ENCODE measurements at places on chromosomes 2 and 18.

DNA sequence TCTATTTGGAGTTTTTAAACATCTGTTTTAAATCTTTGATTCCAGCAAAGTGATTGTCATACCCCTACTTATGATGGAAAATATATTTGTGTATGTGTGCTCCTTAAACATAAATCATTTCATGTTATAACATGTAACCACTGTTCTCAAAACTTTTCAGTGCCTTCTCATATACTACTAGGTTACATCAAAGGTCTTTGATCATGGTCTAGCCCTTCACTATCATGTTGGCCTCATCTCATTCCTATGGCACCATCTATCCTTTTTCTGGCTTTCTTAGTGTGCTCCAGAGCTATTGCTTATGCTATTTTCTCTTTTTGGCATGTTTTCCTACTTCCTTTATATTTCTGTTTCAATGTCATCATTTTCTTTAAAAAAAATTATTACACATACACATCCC, 367.9 kb upstream of the SLC39A10 start:
- no peak for DNase-seq

- DNase-seq, result no peak
These were observed 1.2 kb downstream of the RAPH1 start for GRCh38 chr2:203533676-203534591.

GRCh38 chr2:205372141-205372540, 310.2 kb upstream of the NRP2 start:
- no peak for DNase-seq

GRCh38 chr18:7038330-7038851, 79.2 kb downstream of the LAMA1 start:
- peak; percentile 72 for DNase-seq

GRCh38 chr2:222736301-222736700, 64.8 kb downstream of the MOGAT1 start:
- no peak for DNase-seq

- no peak for DNase-seq
These were observed 231.8 kb downstream of the ETAA1 start for GRCh38 chr2:67628892-67629291.

DNA sequence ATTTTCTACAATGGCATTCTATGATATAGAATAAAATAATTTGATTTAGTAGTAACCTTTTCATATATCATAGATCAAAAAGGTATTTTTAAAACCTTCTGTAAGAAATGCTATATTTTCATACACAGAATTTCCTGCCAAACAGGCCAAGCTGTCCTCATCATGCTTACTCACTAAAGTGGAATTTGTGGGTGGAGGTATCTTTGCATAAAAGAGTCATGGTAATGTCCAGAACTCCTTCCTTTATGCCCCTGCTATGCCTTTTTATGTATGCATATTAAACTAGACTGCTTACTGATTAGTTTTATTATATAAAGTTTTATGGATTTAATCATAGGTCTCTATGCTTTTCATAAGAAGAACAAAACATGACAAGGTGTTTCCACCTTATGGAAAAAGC, 27.5 kb upstream of the MARCHF7 start:
- no peak for DNase-seq

DNA sequence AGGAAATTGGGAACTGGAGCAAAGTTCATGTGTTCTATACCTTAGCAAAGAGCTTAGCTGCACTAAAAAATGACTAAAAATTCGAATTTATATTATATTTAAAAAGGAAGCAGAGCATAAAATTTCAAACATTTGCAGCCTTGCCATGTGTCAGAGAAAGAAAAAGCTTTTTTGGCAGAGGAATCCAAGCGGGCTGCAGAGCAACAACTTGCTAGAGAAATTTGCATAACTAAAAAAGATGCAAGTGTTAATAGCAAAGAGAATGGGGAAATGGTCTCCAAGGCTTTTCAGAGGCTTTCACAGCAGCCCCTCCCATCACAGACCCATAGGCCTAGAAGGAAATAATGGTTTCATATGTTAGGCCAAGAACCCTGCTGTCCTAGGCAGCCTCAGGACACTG, 1315.9 kb downstream of the DSC3 start:
- no peak for DNase-seq

DNA sequence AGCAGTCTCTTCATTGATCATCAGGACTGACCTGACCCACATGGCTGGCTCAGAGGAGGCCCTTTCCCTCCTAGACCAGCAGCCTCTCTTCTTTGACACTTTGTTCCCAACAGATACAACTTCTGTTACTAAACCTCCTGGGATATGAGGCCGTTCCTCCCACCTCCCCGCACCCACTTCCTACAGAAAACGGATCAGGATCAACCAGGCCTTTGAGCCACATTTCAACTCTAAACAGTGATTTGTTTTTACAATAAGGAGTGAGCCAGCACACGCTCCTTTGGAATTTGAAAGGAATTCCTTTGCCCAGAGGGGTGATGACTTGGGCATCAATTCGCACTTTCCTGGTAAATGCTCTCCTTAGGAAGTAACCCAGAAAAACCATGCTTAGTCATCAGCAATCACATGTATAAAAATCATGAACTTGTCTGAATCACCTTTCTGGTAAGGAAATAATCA, 180.4 kb downstream of the FAM124B start:
- no peak for DNase-seq

- no peak for DNase-seq
These were observed 57.7 kb upstream of the SCN9A start for GRCh38 chr2:166433457-166433856.

DNA sequence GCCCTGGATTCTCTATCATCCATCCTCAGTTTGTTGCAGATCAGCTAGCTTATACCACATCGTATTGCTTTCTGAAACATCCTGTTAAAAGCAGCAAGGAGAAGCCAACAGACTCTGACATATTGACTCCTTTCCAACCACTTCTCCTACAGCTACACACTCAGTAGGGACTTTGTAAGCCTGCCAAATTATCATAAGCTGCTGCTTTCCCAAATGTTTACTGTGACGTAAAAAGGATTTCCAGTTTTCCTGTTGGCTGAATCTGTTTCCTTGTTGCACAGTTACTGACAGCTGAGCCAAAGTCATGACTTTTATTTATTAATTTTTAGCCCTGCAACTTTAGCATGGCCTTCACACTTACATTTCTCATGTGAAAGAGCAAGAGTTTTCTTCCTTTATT, 294.3 kb downstream of the KCNJ3 start:
- peak; percentile 25 for DNase-seq

DNA sequence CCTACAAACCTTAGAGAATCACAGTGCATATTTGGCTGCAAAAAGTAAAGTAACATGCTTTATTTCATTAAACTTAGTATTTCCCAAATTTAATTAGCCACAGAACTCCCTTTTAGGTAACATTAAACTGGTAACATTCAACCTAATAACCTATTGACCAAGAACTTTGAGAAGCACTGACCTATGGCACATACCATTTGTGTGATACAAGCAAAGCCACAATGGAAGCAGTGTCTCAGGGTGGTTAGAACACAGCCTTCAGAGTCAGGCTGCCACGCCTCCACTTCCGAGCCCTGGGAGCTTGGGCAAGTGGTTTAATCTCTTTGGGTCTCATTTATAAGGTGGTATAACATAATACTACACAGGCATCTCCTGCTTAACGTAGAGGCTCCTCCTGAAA, 301.4 kb downstream of the PDE11A start:
- DNase-seq, result no peak

GRCh38 chr2:70561893-70562292, 8.3 kb upstream of the TGFA start:
- DNase-seq, result no peak

- no peak for DNase-seq
These were observed 21.1 kb downstream of the TET3 start for GRCh38 chr2:74005786-74006185.

DNA sequence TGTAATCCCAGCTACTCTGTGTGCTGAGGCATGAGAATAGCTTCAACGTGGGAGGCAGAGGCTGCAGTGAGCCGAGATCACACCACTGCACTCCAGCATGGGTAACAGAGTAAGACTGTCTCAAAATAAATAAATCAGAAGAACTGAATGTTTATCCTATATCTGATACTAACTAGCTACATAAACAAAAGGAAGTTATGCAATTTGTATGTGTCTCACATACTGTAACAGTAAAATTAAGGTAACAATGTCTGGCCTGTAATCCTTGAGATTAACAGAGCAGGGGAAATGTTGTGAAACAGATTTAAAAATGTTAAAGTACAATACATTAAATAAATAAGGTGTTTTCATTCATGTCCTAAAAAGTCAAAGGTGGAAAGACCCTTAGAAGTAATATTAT, 150.8 kb downstream of the MEMO1 start:
- DNase-seq, result no peak

GRCh38 chr2:194802589-194802988, 854.4 kb upstream of the SLC39A10 start:
- DNase-seq, result no peak

DNA sequence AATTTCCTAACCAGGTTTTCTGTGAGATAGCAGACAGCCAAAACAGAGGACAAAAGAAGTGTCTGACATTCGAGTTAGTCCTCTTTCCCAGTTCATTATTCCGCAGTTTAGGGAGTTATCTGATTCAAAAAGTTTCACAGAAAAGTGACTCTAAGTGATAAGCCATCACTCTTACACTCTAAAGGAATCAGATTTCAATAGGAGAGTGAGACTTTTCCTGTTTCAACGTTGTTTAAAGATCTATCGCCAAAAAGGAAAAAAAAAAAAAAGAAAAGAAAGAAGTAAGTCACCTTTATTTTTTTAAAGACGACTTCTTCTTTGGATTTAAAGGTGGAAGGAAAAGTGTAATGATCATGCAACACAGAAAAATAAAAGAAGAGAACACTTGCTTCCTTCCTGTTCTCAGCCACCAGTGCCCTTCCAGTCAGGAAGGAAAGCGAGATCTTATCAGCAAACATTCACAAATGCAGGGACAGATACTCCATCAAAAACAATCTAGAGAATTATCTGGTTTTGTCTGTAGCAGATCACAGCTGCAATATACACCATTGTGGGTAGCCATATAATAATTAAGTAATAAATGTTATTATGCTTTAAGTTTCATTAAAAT, 49.8 kb downstream of the TFPI start:
- DNase-seq, result no peak

- no peak for DNase-seq
These were observed 187.4 kb upstream of the RBMS1 start for GRCh38 chr2:160680974-160681373.

GRCh38 chr2:8300216-8300615, 381.6 kb upstream of the ID2 start:
- no peak for DNase-seq

GRCh38 chr18:79275992-79276391, 119.7 kb upstream of the NFATC1 start:
- DNase-seq, result no peak

DNA sequence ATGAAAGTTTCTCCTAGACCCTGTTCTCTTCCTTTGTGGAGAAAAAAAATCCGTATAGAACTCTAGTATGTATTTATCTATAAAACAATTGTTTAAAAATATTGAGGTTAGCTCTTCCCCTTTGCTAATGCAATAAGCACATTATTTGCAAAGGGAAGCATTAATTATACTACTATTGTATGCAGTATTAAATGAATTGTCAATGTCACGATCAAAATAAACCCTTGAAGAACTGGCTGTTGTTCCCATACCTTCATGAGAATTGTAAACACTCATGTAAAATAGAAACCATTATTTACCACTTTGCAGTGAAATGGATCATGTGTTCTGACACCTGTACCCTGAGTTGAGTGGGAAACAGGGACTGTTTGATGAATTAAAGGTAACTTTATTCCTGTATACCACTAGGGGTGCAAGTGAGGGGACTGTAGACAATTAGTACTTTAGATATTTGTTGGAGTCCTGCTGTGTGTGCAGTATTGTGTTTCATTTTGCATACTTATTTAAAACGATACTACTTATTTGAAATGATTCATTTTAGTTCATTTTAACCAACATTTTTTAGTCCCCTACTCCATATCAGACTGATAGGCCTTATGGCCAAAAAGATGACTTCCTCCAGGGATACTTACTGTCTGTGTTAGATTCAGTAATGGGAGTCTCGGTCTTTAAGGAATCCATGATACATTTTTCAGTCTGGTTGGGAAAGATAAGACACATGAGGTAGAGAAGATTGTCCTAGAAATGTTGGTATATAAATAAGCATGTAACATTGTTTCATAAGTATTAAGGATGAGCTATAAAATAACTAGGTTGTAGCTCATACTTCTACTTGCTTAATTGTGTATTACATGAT, 7.9 kb downstream of the PKP4 start:
- no peak for DNase-seq

- no peak for DNase-seq
These were observed 174.3 kb downstream of the RBM43 start for GRCh38 chr2:151087377-151087776.

DNA sequence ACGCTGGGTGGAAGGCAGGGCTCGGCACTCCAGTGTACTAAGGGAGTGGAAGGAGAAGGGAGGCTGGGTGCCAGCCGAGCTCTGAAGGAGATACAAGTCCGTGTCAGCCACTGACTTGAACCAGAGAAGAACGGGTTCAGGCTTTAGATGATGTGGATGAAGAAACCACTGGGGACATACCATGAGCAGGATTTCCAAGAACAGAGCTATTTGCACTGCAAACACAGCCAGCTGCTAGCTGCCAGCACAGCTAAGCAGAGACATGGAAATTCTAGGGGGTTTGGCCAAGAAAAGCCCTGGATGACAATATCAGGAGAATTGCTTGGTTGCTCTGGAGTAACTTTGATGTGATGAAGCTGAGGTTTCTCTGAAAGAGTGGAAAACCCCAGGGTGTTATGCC, 5.2 kb downstream of the CD207 start:
- DNase-seq, result no peak

DNA sequence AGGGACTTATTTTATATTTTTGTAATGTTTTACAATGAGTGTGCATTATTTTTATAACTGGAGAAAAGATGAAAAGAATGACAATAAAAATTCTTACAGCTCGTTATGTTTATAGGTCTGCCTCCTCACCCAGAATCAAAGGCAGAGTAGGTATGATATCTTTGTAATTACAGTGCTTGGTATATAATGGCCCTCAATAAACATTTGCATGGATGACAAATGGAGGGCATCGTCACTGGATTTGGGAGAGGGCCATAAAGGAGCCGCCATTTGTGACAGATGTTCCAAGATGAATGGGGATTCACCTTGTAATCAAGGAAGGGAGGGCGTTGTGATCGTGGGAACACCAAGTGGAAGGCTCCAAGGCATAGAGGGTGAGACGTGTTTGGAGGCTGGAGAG, 22.6 kb upstream of the GIGYF2 start:
- no peak for DNase-seq

- DNase-seq, result no peak
These were observed 45.7 kb downstream of the HDAC4 start for GRCh38 chr2:239355139-239355538.

DNA sequence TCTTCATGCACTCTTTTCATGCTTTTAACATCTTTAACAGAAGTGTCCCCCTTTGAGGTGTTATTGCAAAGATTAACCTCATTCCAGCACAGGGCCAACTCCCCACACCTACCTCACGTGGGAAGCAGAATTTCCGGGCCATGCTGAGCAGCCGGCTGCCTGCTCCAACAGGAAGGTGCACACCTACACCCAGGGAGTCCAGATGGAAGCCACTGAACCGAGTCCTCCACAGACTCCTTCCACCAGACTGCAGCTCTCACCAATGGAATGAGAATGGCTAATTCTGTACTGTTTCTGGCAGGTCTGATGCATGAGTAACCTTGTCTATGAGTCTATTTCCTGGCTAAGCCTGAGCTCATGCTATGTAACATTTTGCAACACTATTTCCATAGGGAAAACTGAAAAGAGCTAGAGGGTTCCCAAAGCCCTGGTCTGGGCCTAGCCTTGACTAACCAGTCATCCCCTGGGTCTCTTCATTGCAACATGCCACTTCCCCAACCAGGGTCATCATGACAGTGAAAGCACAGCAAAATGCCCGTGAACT, 11.0 kb downstream of the ERFE start:
- no peak for DNase-seq
